ENCODE measurements at places on chromosomes 2 and 18. TPM values are rescaled to one million over a fixed set of nuclear protein-coding genes. Genes with fewer than 3 reads are reported as not detected.

Gene ADRA2B
- 0.22 TPM for total RNA-seq

Gene NTSR2
- total RNA-seq = not detected

Gene DTYMK
- total RNA-seq = 32.2 TPM

Gene MAP2
- 1.5 TPM for total RNA-seq

Gene TMEM17
- 1.6 TPM for total RNA-seq

Gene MARS2
- total RNA-seq = 4.3 TPM

Gene APCDD1
- total RNA-seq = 2.0 TPM

Gene ADCYAP1
- total RNA-seq = not detected

Gene RTP5
- not detected for total RNA-seq

All from placental epithelial cell (primary cell).